Caco-2 (cell line): ENCODE measurements at places on chromosomes 13 and 19. TPM values are rescaled to one million over a fixed set of nuclear protein-coding genes. Genes with fewer than 3 reads are reported as not detected.

DNA sequence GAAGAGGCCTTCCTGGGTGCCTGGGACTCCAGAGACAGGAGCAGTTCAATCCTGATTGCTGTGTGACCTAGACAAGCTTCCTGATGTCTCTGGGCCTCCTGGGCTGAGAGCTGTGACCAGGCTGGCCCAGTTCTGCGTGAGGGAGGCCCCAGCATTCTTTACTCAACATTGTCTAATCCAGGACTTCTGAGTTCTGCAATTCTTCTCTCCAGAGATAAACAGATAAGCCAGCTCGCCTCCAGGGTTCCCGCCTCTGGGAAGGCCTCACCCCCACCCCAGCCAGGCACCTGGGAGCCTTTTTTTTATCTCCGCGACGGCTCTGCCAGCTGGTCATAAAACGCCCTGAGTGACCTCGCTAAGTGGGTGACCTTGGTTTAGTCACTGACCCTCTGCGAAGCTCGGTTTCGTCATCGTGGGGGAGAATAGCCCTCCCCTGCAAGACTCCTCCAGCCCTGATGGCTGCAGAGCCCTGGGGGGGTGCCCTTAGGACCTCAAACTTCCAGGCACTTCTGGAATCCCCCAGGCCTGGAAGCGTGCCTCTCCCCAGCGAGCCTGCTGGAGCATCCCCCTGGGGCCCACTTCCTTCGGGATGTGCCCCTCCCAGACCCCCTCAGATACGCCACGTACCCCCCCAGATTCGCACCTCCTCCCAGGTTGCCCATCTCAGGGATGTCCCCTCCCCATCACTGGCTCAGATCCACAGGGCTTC is 1.9 kb downstream of the SULT2B1 start:
- peak overlapping the region; percentile 24 for H3K4me3 ChIP-seq
- peak overlapping the region; percentile 98 for H3K27ac ChIP-seq
- H3K36me3 ChIP-seq: no peaks in the 10 kb centered on the region
- peak; percentile 99 for DNase-seq

DNA sequence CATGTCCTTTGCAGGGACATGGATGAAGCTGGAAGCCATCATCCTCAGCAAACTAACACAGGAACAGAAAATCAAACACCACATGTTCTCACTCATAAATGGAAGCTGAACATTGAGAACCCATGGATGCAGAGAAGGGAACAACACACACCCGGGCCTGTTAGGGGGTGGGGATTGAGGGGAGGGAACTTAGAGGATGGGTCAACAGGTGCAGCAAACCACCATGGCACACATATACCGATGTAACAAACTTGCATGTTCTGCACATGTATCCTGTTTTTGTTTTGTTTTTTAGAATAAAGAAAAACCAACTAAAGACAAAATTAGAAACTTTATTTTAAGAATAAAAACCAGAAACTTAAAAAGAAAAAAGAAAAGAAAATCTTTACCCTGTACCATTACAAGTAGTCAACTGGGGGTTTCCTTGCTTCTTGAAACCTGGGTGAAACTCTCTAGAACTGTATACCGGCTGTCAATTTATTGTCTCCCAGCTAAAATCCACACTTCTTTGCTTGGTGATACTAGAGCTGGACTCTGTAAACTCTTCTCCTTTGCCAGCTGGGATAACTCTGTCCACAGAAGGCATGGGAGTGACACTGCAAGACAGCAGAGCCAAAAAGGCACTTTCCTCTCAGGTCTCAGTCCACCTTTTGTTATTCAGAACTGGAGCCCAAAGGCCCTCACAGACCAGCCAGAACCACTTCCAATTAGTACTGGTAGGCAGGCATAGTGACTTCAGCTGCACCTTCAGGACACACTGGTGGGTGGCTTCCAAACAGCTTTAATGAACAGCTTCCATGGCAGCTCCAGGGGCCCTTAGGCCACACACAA is 9.0 kb downstream of the MICU2 start:
- H3K4me1 ChIP-seq: no peaks in the 10 kb centered on the region
- no peak overlapping the region for H3K27ac ChIP-seq
- H3K4me3 ChIP-seq: no peak overlapping the region

GRCh38 chr19:35108730-35109129 is 6.9 kb upstream of the FXYD3 start:
- H3K4me1 ChIP-seq: no peaks in the 10 kb centered on the region
- peaks cover 1% of the 10 kb centered on the region; the same call in 1 of the 2 replicates for H3K36me3 ChIP-seq
- no peak overlapping the region for H3K4me3 ChIP-seq
- no peak overlapping the region for H3K27ac ChIP-seq

DNA sequence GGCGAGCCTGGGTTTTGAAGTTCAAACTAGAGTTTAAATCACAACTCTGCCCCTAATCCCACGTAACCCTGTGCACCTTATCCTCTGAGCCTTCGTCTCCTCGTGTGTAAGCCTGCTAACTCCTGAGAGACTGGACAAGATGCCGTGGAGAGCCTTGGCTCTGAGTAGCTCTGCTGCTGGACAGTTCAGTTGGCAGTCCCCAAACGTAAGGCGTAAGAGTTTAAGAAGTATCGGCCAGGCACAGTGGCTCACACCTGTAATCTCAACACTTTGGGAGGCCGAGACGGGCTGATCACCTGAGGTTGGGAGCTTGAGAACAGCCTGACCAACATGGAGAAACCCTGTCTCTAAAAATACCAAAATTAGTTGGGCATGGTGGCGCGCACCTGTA is 4.7 kb upstream of the CD79A start:
- H3K4me1 ChIP-seq: peaks cover 20% of the 10 kb centered on the region
- peaks cover 4% of the 10 kb centered on the region for H3K36me3 ChIP-seq
- no peak for DNase-seq
- no peak overlapping the region for H3K4me3 ChIP-seq
- no peaks in the 10 kb centered on the region for H3K27me3 ChIP-seq

DNA sequence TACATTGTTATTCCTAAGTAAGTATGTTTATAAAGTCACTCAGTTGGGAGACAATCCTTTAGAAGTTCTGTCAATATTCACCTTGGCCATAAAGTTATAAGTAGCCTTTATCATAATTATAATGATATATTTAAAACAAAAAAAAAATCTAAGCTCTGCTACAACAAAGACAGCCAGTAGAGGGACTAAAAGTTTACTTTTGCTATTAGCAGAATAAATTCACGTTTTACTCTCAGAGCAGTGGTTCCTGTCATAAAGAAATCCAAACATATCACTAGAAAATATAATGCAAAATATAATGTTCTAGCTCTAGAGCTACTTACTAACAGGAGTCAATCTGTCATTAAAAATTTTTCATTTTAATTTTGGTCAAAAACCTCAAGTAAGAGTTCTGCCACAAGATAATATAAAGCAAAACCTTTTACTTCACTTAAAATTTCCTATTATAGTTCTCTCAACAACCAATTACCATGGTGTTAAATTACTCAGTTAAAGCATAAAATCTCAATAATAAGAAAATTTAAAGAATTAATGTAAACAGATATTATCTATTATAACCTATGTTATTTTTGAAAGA is 17.7 kb downstream of the INTS6 start:
- H3K27ac ChIP-seq: no peak overlapping the region
- DNase-seq: no peak
- peaks cover 3% of the 10 kb centered on the region; the same call in 1 of the 2 replicates for H3K4me1 ChIP-seq
- H3K27me3 ChIP-seq: no peaks in the 10 kb centered on the region
- H3K4me3 ChIP-seq: no peak overlapping the region

DNA sequence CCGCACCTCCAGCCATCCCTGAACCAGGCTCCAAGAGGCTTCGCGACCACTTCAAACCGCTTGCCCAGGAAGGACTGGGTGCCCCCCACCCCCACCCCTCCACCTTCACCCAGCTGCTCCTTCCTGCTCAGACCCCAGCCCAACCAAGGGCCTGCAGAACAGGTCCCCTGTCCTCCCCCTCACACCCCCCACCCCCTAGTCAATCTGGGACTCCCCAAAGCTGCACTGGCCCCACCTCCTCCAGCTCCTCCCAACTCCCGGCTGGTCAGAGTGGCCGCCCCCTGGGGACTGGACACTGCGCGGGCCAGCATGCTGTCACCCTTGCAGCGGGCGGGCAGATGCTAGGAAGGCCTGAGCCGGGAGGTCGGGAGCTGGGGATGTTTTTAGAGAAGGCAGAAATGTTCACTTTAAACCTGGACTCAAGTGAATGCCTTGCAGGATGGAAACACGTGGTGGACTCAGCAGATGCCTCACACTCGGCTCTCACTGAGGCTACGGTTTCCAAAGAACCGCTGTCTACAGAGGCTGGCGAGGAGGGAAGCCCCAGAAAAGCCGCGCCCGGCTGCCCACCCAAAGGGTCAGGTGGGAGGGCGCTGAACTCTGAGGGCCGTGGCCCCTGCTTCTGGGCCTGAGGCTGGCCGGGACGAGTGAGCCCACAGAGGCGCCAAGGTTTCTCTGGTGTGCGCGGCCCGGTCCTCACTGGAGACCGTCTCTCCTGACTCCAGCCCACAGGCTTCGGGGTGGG is 8.0 kb downstream of the RPL36 start:
- H3K27ac ChIP-seq: peak overlapping the region; percentile 24
- no peaks in the 10 kb centered on the region for H3K27me3 ChIP-seq
- DNase-seq: no peak
- no peak overlapping the region for H3K4me3 ChIP-seq
- no peaks in the 10 kb centered on the region for H3K4me1 ChIP-seq
- H3K36me3 ChIP-seq: peaks cover 4% of the 10 kb centered on the region

GRCh38 chr13:112877539-112877938 is 91.5 kb upstream of the MCF2L start:
- no peak overlapping the region for H3K4me3 ChIP-seq
- H3K36me3 ChIP-seq: peaks cover 4% of the 10 kb centered on the region
- H3K27ac ChIP-seq: peak overlapping the region; percentile 48
- peaks cover 9% of the 10 kb centered on the region; the same call in 1 of the 2 replicates for H3K4me1 ChIP-seq
- no peak for DNase-seq
- H3K27me3 ChIP-seq: no peaks in the 10 kb centered on the region

DNA sequence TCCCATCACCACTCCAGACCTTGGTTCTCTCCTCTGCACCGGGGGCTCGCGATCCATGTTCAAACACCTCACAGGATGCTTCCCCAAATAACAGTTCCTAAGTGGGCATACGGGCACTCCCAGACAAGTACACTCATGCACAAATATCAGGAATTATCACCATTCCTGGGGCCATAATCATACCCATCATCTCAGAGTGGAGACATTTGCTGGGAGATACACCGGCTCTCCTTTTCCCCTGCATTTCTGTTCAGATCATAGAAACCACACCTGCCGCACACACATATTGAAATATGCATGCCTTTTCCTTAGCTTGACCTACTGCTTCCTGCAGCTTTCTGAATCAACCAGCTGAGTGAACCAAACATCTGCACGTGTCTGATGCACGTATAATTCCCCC is 33.9 kb upstream of the MBNL2 start:
- H3K4me3 ChIP-seq: no peak overlapping the region
- no peak for DNase-seq
- H3K36me3 ChIP-seq: no peaks in the 10 kb centered on the region
- no peaks in the 10 kb centered on the region for H3K27me3 ChIP-seq
- H3K4me1 ChIP-seq: peaks cover 25% of the 10 kb centered on the region

- DNase-seq: no peak
- no peaks in the 10 kb centered on the region for H3K4me1 ChIP-seq
- H3K27ac ChIP-seq: no peak overlapping the region
- H3K4me3 ChIP-seq: no peak overlapping the region
- H3K36me3 ChIP-seq: no peaks in the 10 kb centered on the region
Observed at GRCh38 chr13:58994777-58995176, 1169.0 kb downstream of the DIAPH3 start.

GRCh38 chr19:50518091-50519005 is 4.6 kb upstream of the ASPDH start:
- no peak for DNase-seq
- H3K4me1 ChIP-seq: no peaks in the 10 kb centered on the region
- H3K27me3 ChIP-seq: no peaks in the 10 kb centered on the region
- no peak overlapping the region for H3K4me3 ChIP-seq

DNA sequence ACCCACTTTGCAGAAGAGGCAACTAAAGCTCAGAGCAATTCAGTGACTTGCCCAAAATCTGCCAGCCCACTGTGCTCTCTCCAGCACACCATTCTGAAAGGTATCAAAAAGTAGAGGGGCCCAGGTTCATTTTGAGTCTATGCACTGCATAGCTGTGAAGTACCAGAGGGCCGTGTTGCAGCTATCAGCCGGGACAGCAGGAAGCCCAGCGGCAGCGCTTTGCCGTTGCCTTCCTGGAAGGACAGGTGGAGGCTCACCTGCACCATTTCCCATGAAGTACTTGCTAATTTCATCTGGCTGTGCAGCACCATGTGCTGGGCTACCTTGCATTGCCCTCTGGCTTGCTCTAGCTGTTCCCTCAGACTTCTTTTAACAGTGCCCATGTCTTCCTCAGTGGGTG is 2.7 kb upstream of the SERPINE3 start:
- DNase-seq: no peak
- no peaks in the 10 kb centered on the region for H3K36me3 ChIP-seq
- H3K27me3 ChIP-seq: no peaks in the 10 kb centered on the region

DNA sequence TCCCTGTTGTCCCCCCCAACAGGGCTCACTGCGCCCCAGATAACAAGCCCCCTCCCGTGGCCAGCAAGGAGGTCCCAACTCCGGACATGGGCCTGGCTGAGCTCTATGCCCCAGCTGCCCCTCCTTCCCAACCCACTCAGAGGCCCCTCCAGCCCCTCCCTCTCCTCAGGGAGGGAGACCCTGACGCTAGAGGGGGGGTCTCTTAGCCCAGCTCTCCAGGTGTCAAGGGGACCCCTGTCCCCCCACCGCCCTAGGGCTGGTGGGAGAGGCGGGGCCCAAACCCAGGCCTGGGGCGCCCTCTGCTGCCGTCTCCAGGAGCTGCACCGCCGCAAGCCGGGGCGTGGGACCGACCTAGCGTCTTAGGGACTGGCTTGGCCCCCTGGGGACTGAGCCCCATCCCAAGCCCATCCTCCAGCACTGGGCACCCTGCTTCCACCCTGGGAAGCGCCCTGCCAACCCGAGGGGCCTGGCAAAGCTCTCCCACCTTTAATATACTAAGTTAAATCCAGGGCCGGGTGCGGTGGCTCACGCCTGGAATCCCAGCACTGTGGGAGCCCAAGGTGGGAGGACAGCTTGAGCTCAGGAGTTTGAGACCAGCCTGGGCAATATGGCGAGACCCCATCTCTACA is 1.4 kb downstream of the GRIN3B start:
- no peaks in the 10 kb centered on the region for H3K36me3 ChIP-seq
- H3K4me1 ChIP-seq: peaks cover 10% of the 10 kb centered on the region
- H3K27me3 ChIP-seq: peaks cover 2% of the 10 kb centered on the region; the same call in 1 of the 2 replicates
- no peak overlapping the region for H3K27ac ChIP-seq
- no peak overlapping the region for H3K4me3 ChIP-seq

GRCh38 chr19:4524808-4525562 is 6.7 kb upstream of the PLIN4 start:
- H3K4me3 ChIP-seq: no peak overlapping the region
- H3K27ac ChIP-seq: no peak overlapping the region
- H3K36me3 ChIP-seq: no peaks in the 10 kb centered on the region
- DNase-seq: peak; percentile 66
- H3K4me1 ChIP-seq: peaks cover 16% of the 10 kb centered on the region
- H3K27me3 ChIP-seq: no peaks in the 10 kb centered on the region

GRCh38 chr13:85640727-85641126 is 158.5 kb downstream of the SLITRK6 start:
- H3K36me3 ChIP-seq: no peaks in the 10 kb centered on the region
- H3K27ac ChIP-seq: no peak overlapping the region
- no peaks in the 10 kb centered on the region for H3K4me1 ChIP-seq
- H3K4me3 ChIP-seq: no peak overlapping the region

- no peak for DNase-seq
- H3K27me3 ChIP-seq: no peaks in the 10 kb centered on the region
- no peak overlapping the region for H3K4me3 ChIP-seq
- no peaks in the 10 kb centered on the region; the same call in 1 of the 2 replicates for H3K36me3 ChIP-seq
- no peak overlapping the region for H3K27ac ChIP-seq
- no peaks in the 10 kb centered on the region for H3K4me1 ChIP-seq
Observed at GRCh38 chr19:53172889-53173288, 14.0 kb upstream of the ZNF347 start.

Gene RFC3
- total RNA-seq: 46.4 and 50.2 TPM in 2 replicates

Gene IFNL1
- total RNA-seq: not detected in 2 replicates

Gene FRY
- total RNA-seq: 91.3 and 118 TPM in 2 replicates

Gene ANKLE1
- 14.3 and 17.4 TPM in 2 replicates for total RNA-seq

Gene C1QTNF9
- not detected in 2 replicates for total RNA-seq
